ENCODE measurements at places on chromosomes 7 and 10. TPM values are rescaled to one million over a fixed set of nuclear protein-coding genes. Genes with fewer than 3 reads are reported as not detected.

DNA sequence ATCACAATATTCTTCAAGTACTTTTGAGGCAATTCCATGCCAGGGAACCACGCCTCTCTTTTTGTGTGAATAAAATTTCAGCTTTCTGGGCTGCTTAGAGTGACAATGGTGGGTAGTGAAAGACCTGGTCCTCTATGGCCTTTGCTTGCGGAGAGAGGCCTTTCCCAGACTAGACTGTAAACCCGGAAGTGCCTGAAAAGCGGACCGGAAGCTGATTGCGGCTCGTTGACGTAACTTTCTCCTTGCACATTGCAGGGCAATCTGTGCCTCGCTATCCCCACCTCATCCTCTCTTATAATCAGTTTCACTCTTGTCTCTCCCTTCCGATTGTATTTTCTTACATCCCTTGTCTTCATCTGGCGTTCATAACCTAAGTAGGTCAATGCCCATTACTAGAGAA, 310.4 kb downstream of the CAMK1D start:
- DNase-seq, result no peak

- DNase-seq, result no peak
These were observed 48.2 kb downstream of the ARMH3 start for GRCh38 chr10:102007796-102008195.

GRCh38 chr7:80923211-80923612, 4.4 kb upstream of the SEMA3C start:
- no peak for DNase-seq

ZKSCAN5 gene
- total RNA-seq, result 15.5 TPM

DNA sequence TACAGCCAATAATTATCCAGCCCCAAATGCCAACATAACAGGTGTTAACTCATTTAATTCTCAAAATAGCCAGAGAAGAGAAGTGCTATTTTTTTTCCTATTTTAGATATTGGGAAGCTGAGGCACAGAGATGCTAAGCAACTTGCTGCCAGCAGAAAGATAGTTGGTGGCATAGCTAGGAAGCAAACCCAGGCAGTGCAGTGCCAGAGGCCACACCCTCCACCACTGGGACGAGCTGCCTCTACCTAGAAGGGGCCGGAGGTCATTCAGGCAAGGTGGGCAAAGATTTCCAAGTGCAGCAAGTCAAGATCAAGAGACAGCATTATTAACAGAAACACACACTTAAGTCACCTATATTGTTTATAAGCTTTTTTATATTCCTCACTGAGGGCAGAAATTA, 654.1 kb downstream of the INHBA start:
- DNase-seq, result no peak
